ENCODE measurements at places on chromosomes 13 and 19. TPM values are rescaled to one million over a fixed set of nuclear protein-coding genes. Genes with fewer than 3 reads are reported as not detected.

- no peak overlapping the region for H3K4me3 ChIP-seq
- H3K27me3 ChIP-seq: peaks cover 22% of the 10 kb centered on the region
- H3K36me3 ChIP-seq: no peaks in the 10 kb centered on the region
- DNase-seq: peak; percentile 95
- no peak overlapping the region for H3K27ac ChIP-seq
- H3K4me1 ChIP-seq: peaks cover 14% of the 10 kb centered on the region
Measured at GRCh38 chr19:35142606-35143230, 337 bp upstream of the FXYD7 start.

GRCh38 chr13:42173789-42174343 is 98.1 kb upstream of the AKAP11 start:
- no peak for DNase-seq
- H3K27me3 ChIP-seq: no peaks in the 10 kb centered on the region
- H3K4me1 ChIP-seq: no peaks in the 10 kb centered on the region
- H3K27ac ChIP-seq: no peak overlapping the region
- no peaks in the 10 kb centered on the region for H3K36me3 ChIP-seq

GRCh38 chr13:107866941-107867623 is 348.3 kb downstream of the LIG4 start:
- H3K36me3 ChIP-seq: no peaks in the 10 kb centered on the region
- H3K4me1 ChIP-seq: no peaks in the 10 kb centered on the region
- peak; percentile 94 for DNase-seq
- H3K27me3 ChIP-seq: peaks cover 3% of the 10 kb centered on the region

DNA sequence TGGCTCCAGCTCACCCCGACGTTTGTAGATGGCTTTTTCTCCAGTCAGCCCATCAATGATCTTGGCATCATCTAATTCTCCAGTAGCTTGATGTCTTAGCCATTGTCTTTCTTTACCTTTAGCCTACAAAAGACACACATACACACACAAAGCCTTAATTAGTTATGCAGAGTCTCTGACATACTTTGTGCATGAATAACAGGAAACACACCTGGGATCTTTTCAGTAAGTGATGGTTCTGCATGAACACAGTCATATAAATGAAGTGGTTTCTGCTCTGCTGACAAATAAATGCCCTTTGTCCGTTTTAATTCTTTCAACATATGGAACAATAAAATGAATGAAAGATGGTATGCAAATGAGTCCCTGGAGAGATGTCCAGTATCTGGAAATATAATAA is 133.3 kb downstream of the RGCC start:
- H3K36me3 ChIP-seq: peaks cover 5% of the 10 kb centered on the region
- H3K4me1 ChIP-seq: peaks cover 17% of the 10 kb centered on the region
- H3K27me3 ChIP-seq: no peaks in the 10 kb centered on the region
- no peak for DNase-seq
- H3K4me3 ChIP-seq: no peak overlapping the region
- H3K27ac ChIP-seq: no peak overlapping the region

CGB8 gene
- not detected for total RNA-seq

FAM83E gene
- 0.29 TPM for total RNA-seq

Measured in osteoblast (primary cell).